ENCODE measurements at places on chromosomes 11 and 22. TPM values are rescaled to one million over a fixed set of nuclear protein-coding genes. Genes with fewer than 3 reads are reported as not detected.

Gene C22orf42
- not detected for total RNA-seq

Gene POU2F3
- not detected for total RNA-seq

GRCh38 chr11:116062490-116063171 lies 558.4 kb upstream of the CADM1 start:
- no peak for DNase-seq

DNA sequence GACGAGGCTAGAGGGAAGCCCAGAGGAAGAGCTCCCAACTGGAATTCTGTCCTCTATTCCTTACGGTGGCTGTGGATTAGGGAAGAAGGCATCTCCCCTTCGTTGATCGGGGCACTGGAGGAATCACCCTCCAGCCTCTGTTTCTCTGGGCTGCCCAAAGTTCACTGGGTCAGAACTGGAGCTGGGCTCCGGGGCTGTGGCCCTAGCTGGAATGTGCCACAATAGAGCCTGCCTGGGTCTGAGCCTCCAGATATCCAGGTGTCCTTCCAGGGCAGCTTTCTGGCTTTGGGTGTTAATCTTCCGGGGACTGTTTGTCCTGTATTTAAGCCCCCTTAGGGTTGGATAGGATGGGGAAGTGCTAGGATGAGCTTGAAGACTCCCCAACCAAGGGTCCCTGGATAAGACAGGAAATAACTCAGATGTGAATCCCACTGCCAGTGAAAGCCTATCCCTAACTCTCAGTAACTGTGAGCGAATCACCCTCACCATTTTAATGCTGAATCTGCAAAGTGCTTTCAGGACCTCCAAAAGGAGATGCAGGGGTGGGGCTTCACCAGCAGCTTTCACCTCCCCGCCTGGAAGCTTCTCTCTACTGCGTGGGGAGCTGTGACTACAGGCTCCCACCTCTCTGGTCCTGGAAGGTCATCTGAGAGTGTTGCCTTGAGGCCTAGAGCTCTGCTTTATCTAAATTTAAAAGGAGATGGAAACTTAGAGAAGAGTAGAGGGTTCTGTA lies 9.5 kb downstream of the YPEL4 start:
- DNase-seq: no peak

- peak; percentile 56 for DNase-seq
These were observed 27.6 kb upstream of the APLP2 start for GRCh38 chr11:130042093-130042591.

- peak; percentile 26 for DNase-seq
These were observed 36.0 kb downstream of the PARVA start for GRCh38 chr11:12413141-12414052.

DNA sequence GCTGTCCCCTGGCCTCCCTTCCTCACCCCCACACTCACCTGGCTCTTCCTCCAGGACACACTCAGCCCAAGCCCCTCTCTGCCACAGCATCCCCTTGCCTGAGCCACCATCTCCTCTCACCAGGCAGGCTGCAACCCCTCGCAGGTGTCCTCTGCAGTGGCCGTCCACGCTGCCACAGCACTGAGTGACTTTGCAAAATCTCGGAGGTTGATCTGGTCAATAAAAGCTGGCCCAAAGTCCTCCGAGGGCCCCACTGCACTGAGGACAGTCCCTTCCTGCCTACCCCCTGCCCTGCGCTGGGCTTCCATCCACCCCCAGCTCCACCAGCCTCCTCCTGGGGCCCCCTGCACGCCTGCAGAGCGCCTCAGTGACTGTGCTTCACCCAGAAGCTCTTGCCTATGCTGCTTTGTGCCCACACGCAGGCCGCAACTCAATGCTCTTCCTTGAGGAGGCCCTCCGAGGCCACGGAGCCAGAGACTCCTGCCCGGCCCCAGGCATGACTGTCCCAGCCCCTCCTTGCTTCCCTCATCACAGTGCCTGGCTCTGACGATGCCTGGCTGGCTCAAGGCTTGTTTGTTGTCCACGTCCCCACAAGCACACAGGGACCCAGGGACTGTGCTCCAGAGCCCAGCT lies 30.8 kb upstream of the SLC22A12 start:
- no peak for DNase-seq

DNA sequence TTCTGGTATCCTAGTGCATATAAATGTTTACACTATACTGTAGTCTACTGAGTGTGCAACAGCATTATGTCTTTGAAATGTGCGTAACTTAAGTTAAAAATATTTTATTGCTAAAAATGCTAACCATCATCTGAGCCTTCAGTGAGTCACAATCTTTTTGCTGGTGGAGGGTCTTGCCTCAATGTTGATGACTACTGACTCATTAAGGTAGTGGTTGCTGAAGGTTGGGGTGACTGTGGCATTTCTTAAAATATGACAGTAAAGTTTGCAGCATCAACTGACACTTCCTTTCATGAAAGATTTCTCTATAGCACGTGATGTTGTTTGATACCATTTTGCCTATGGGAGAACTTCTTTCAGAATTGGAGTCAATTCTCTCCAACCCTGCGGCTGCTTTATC lies 8.5 kb upstream of the CREBZF start:
- DNase-seq: no peak
